Stimulated activated CD4-positive, alpha-beta T cell treated with anti-CD3 and anti-CD28 coated beads, Interleukin-1b, Interleukin-23, amount 100 ng/mL, for 4 hours (primary cell): ENCODE measurements at places on chromosomes 1 and 21.

DNA sequence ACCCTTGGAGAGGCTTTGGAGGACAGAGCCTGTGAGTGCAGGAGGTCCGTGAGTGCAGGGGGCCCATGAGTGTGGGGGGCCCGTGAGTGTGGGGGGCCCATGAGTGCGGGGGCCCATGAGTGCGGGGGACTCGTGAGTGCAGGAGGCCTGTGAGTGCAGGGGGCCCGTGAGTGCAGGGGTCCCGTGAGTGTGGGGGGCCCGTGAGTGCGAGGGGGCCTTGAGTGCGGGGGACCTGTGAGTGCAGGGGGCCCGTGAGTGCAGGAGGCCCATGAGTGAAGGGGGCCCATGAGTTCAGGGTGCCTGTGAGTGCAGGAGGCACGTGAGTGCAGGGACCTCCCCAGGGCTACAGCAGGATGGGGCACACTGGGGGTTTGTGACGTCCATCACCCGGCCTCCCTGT lies 108.3 kb upstream of the TTC34 start:
- no peak for DNase-seq

DNA sequence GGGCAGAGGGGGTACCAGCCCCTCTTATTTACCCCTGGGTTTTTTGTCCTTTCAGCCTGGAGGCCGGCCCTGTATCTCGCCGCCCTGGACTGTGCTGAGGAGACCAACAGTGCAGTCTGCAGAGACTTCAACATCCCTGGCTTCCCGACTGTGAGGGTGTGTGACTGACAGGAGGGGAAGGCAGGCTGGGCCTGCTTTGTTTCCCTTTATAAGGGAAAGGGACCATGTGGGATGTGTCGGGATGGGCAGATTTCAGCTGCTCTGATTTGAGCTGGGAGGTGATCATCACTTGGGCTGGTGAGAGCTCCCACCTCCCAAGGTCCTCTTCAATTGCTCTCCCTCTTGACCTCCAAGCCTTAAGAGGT lies 11.7 kb downstream of the QSOX1 start:
- no peak for DNase-seq

- DNase-seq: no peak
These were observed 26.0 kb downstream of the CDCA8 start for GRCh38 chr1:37718181-37718900.

DNA sequence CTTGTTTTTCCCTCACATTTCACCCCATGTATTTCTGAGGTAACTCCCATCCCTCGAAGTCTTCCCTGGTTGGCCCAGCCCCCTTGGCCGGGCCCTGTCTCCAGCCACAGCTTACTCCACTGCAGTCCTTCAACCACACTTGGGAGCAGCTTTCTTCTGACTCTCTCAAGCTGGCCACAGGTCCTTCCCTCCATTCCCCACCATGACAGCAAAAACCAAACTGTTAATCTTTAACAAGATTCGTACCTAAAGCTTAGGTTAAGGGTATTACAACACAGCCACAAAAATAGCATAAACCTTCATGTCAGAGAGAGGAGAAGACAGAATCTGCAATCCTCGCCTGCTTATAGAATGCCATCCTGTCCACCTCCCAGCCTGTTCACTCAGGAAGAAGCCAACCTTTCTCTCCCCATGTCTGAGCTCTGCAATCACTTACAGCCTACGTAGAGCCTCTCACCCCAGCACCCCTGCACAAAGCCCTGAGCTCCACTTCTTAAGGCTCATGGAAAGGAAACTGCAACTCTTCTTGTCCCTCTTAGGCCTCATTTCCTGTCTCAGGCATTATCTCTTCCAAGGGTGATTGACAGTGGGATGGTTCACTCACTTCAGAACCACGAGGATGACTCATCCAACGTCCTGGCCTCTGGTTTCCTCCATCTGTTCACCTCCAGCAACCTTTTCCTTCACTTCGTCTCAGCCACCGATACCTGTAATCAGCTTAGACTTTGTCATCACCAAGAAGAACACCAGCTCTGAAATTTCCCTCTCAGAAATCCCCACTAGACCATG lies 72.8 kb downstream of the CD2 start:
- DNase-seq: peak; percentile 44

DNA sequence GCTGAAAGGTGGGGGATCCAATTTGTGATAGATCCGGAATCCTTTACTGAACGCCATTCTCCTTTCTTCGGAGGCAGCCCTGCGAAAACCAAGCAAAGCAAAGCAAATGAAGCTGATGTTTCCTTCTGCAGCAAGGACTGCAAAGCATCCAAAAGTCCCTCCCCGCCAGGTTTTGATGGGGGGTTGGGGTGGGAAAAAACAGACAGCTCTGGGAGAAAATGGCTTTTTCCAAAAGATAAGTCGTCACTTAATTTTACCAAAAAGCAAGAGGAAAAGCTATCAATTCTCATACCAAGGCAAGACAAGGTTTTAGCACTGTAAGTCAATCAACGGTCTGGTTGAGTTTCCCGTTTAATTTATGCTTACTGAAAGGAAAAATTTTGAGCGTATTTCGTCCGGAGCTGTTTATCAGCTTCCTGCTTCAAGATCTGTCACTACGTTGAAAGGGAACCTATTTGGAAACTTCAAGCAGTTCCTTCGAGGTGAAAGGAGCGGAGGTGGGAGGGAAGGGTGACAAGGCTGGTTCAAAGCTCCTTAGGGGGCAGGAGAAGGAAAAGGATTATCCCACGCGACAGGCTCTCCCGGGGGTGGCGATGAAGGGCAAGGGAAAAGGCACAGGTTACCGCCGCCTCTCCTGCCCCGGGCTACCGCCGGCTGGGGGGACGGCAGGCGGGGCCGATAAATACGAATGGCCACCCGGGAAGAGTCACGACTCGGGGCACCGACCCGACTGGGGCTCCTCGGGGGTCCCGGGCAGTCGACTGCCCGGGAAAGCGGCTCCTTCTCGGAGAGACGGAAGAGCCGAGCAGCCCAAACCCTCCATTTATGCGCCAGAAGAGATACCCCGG lies 750 bp downstream of the SYNJ1 start:
- no peak for DNase-seq
